ENCODE measurements at places on chromosomes 7 and 10.

- DNase-seq: no peak
Observed at GRCh38 chr7:7654964-7655715, 14.6 kb downstream of the UMAD1 start.

DNA sequence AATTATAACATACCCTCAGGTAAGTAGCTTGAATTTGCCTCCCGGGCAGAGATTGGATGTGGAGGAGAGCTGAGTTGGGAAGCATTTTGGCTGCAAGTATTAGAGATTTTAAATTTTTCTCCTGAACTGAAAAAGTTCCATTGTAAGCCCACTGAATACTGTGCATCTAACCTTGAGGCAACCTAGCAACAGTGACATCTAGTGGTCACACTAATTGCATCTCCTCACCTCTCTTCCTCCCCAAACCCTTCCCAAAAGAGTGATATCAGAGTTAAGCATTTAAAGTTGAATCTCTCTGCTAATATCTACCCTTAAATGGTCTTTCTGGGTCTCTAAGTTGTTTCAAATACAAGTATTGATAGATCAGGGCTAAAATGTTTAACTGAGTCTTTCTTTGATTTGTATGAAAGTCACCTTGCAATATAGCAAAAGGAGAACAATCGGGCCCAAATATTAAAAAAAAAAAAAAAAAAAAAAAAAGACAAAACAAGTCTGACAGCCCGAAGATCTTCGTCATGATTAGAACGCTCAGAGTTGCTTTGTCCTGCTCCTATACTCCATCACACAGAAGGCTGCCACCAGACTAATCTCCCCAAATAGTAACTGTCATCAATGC, 40.4 kb upstream of the DLX5 start:
- peak; percentile 49 for DNase-seq

DNA sequence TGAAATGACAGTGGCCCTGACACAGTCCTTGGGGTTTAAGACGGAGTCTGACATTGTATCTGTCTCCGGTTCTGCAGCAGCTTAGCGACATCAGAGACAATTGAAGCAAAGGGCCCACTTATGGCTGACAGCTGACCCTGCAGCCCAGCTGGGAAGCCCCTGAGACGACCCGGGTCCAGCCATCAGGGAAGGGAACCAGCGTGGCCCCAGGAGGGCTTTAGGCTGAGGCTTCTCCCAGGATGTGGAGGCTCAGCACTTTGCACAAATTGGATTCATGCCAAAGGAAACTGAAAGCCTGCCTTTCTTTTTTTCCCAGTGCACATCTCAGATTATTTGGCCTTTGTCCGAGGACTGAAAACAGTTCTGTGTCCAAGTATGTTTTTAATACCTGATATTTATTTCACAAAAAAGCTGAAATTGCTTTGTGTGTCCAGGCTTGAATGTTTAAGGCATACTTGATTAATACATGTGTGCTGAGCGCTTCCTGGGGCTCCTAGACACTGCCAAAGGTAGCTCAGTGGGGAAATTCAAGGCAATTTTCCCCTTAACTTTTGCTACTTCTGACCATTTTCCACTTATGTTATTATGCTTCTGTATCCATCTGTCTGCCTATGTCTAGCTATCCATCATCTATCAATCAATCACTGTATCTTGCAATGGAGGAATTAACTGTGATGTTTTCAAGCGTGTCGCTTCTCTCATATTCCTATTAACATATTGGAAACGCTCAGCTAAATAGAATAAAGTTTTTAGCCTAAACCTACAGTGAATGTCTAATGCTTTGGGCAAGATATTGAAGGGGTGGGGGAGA, 34.8 kb downstream of the KLF6 start:
- DNase-seq: no peak

- DNase-seq: no peak
Observed at GRCh38 chr7:92823042-92823441, 13.3 kb downstream of the CDK6 start.

GRCh38 chr7:122528879-122529481, 169.9 kb downstream of the RNF133 start:
- peak; percentile 49 for DNase-seq
